ENCODE measurements at places on chromosomes 4 and X.

- DNase-seq: no peak
Measured at GRCh38 chr4:157096439-157096838, 20.5 kb downstream of the GLRB start.

DNA sequence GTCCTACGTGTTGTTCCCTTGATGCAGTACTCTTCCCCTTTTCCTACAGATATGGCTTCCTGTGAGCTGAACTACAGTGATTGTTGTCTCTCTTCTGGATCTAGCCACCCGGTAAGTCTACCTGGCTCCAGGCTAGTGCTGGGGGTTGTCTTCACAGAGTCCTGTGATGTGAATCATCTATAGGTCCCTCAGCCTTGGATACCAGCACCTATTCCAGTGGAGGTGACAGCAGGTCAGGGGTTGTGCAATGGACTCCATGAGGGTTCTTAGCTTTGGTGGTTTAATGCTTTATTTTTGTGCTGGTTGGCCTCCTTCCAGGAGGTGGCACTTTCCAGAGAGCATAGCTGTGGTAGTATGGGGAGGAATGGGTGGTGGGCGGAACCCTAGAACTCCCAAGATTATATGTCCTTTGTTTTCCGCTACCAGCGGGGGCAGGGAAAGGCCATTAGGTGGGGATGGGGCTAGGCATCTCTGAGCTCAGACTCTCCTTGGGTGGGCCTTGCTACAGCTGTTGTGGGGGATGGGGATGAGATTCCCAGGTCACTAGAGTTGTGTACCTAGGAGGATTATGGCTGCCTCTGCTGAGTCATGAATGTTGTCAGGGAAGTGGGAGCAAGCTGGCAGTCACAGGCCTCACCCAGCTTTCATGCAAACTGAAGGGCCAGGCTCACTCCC, 121.4 kb upstream of the ANKRD50 start:
- no peak for DNase-seq

DNA sequence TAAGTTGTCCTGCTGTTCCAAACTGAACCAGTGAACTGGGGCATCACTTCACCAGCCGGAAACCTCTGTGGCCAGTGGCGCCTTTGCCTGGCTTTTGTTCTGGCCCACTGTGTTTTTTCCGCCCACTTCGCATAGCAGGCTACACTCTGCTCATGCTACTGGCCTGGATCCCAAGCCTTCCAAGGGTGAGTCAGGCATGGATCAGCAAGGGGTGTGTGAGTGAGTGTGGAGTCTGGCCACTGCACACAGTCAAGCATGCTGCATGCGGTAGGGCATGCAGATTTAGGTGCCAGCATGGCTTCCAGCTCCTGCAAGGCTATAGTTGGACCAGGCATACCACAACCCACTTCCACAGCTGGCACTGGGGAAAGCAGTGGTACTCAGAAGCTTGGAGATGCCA, 1967.9 kb downstream of the C4orf33 start:
- DNase-seq: no peak

DNA sequence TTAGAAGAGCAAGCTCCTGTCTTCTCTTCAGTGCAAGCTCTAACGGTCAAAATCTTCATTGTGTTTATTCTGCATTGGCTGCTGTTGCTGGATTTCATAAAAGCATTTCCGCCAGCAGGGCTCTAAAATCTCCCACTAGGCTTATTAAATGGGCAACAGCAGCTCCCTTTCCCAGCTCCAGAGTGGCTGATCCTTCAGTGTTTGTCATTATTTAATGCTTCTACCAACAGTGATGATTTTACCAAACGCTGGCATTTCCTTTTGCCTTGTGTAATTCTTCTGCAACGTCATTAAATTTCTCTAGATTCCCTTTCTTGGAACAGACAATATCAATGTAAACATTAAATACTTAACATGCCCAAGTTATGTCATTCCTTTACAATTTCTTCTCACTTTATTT, 20.1 kb downstream of the SLC7A11 start:
- DNase-seq: no peak

DNA sequence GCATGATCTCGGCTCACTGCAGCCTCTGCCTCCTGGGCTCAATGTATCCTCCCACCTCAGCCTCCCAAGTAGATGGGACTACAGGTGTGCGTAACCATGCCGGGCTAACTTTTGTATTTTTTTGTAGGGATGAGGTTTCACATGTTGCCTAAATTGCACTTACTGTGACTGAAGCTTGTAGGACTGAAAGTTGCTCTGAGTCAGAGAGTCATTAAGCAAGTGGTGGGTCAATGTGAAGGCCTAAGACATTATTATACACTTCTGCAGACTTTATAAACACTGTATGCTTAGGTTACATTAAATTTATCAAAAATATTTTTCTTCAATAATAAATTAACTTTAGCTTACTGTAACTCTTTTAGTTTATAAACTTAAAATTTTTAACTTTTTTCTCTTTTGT, 170.2 kb downstream of the FAT4 start:
- no peak for DNase-seq

- DNase-seq: peak; percentile 20
Measured at GRCh38 chrX:155857561-155857960, 23.6 kb upstream of the VAMP7 start.

- DNase-seq: no peak
Measured at GRCh38 chr4:139401368-139401767, 52.6 kb upstream of the RAB33B start.

DNA sequence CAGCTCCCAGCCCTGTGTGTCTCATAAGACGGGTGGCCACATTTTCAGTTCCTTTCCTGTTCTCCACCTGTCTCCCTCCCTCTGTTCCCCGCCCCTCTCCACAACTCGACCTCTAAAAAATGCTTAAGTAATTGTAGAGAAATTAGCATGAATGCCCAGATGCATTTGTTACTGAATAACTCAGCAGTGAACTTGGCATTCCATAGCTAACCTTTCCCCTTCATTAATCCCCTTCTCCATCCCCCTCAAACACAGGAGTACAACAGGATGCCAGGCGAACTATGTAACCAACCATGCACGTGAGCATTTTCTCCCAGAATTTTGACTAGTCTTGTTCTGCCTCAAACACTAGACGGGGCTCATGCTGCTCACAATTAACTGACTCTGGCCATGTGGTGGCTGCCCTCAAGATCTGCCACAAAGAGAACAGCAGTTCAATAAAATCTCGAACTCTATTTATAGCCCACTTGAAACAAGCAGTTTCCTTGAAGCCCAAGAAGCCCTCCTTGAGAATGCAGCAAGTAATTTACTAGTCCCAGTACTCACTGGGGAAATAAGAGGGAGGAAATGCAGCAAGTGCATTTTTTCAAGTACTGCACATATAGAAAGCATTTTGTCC, 351.2 kb downstream of the ARHGAP24 start:
- peak; percentile 39 for DNase-seq

DNA sequence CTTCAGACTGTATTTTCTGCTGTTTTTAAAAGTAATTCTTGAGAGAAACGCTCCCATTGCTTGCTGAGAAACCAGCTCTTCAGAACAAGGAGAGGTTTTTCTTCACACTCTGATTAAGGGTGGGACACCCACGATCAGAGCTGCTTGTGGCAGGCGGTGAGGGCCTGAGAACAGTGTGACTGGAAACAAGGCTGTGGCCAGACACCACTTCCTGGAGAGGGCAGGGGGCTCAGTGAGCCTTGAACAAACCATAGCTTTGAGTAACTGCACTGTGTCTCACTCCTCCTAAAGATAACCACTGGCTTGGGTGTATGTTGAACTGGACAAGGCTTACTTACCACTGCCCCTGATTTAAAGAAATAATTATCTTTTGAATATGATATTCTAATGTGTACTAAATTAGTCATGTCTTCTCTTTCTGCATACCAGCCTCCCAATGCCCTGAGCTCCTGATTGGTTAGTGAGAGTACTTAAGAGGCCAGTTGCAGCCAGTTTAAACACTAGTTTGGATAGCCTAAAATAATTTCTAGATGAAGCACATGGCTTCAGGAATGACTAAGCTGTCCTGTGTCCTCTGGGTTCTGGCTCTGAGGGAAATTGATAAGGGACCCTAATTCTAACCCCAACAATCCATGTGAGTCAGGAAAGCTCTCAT, 3.7 kb upstream of the GPR82 start:
- no peak for DNase-seq

DNA sequence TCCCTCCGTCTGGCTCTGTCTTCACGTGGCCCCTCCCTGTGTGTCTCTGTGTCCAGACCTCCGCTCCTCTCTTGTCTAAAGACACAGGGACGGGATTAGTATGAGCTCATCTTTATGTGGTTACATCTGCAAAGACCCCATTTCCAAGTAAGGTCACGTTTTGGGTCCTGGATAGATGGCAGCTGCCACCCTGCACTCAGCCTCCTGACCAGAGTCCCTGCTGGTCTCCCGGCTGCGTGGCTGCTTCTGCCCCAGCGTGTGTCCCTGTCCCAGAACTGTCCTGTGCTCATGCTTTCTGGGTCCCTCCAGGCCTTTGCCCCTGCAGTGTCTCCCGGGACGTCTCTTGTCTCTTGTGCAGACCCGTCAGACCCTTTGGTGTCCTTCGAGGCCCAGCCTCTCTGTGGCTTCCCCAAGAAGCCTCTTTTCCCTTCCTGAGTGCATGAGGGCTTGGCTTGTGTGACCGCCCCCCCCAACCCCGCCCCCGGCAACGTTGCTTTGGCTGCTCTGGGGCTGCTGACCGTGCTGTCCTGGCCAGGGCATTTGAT, 107.3 kb downstream of the PSAPL1 start:
- DNase-seq: no peak

GRCh38 chr4:10013722-10014121, 7.6 kb downstream of the SLC2A9 start:
- peak; percentile 67 for DNase-seq

DNA sequence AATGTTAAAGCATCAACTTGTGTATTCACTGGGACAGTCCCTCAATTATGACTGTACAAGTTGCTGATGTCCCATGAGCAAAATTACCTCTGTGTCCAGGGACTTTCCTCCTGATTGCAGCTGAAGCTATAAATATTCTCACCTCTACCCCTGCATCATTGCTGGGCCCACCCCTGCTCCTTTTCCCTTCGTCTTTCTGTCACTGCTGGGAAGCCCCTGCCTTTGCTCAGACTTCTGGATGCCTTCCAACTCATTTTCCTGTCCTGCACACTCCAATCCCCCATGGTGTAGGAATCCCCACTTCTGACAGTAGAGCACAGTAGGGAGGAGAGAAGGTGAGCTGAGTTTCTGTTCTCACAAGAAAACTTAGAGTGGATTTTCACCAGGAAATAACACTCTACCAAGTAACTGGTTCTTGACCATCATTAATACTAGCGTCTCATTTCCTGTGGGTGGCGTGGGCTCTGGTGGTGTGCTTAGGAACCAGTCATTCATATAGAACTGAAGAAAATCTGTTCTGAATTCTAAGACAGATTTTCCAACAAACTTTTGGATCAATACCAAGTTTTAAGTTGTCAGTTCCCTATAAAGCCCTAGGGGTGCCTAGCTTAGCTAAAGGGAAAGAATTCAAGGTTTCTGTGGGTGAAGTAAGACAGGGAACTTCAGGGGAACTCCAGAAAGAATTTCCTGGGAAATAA, 136.2 kb upstream of the MED14 start:
- no peak for DNase-seq

- peak; percentile 67 for DNase-seq
Measured at GRCh38 chr4:826508-827208, 729 bp upstream of the CPLX1 start.

DNA sequence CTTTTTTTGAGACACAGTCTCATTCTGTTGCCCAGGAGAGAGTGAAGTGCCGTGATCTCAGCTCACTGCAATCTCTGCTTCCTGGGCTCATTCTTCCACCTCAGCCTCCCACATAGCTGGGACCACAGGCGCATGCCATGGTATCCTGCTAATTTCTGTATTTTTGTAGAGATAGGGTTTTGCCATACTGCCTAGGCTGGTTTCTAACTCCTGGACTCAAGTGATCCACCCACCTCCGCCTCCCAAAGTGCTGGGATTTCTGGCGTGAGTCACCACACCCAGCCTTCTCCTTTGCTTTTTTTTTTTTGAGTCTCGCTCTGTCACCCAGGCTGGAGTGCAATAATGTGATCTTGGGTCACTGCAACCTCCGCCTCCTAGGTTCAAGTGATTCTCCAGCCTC, 94.1 kb downstream of the PDS5A start:
- no peak for DNase-seq

- DNase-seq: peak; percentile 100
Measured at GRCh38 chr4:6709230-6710114, at the start of gene MRFAP1L1. Gene MRFAP1L1, minus strand, starts transcription at chr4:6709865. Its CDS starts 236 bp downstream, at chr4:6709629.

DNA sequence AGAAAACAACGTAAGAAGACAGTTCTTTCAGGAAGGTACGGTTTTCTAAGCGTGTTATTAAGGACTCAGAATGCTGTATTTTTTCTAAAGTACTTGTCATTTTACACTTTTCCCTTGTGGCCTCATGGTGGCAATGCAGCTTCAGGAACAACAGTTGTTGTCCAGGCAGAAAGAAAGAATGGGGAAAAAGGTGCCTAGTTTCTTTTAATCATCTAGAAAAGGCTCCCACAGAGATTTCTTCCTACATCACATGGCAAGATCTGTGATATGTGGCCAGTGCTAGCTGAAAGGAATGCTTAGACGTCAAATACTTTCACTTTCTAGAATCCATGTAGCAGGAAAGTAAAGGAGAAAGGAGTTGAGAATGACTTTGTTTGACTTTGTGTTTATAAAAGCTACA, 49.0 kb upstream of the TRAM1L1 start:
- peak; percentile 82 for DNase-seq

DNA sequence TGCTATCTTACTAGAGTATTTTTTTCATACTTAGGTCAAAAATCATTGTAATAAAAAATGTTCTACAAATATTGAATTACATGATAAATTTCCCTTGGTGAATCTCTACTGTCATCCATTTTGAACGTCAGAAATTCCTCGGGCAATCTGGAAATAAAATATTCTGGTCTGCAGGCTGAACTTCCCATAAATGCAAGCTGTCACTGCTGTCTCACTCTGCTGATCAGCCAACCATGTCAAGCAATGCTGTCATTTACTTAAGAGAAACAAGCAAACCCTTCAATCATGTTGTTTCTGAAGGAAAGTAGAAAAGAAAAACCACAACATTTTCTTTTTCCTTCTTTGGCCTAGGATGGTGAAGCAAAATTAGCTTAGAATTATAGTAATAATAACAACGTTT, 514.2 kb upstream of the GALNT7 start:
- peak; percentile 39 for DNase-seq

DNA sequence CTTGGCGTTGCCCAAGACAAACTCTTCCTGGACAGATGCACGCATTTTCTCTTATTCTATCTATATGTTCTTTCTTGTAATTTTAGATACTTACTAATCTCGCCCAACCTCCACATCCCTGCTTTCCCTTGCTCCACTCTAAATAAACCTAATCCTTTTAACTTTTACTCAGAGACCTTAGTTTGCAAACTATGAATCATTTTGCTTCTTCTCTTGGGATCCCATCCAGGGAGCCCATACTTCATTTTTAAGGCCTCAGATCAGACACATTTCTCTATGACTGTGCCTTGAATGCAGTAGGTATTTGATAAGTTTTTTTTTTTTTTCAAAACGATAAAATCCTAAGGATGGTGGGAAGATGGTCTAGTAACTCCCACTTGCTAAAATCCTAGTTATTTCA, 353.8 kb upstream of the HAND2 start:
- no peak for DNase-seq

All from DMS53 (cell line).